ENCODE measurements at places on chromosomes 1 and 21. TPM values are rescaled to one million over a fixed set of nuclear protein-coding genes. Genes with fewer than 3 reads are reported as not detected.

The UBASH3A gene
- 0.15 TPM for polyA plus RNA-seq

The TPTE gene
- not detected for polyA plus RNA-seq

The JUN gene
- polyA plus RNA-seq = 113 TPM

The DMBX1 gene
- polyA plus RNA-seq = not detected

The C1QTNF12 gene
- 8.6 TPM for polyA plus RNA-seq

Data from right renal cortex interstitium (tissue), 3 donors.